LHCN-M2 (cell line): ENCODE measurements at places on chromosomes 2 and 18. TPM values are rescaled to one million over a fixed set of nuclear protein-coding genes. Genes with fewer than 3 reads are reported as not detected.

SH3RF3 gene
- total RNA-seq = 6.6 and 7.4 TPM in 2 replicates

GALR1 gene
- not detected in 2 replicates for total RNA-seq

UGT1A7 gene
- not detected in 2 replicates for total RNA-seq

ASPRV1 gene
- total RNA-seq = 0.34 TPM in 1 of 2 replicates, not detected in the other

DNA sequence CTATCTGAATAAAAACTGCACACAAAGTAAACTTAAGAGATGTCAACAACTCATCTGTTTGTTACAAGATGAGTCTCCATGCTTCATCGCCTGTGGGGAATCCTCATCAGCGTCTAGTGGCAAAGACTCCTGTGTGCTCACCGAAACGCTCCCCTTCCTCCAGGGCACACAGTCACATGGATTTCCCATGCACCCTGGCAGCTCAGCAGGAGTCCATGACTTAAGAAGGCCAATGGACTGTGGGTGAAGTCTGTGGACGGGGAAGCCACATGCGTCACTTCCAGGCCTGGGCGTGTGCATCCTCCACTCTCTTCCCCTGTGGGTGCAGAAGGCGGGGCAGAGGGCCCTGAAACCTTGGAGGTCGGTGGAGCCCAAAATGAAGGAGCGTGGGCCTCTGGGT, 41.1 kb downstream of the ID2 start:
- DNase-seq = no peak

- DNase-seq = no peak
These were observed 22.3 kb downstream of the INO80D start for GRCh38 chr2:206063635-206064034.

DNA sequence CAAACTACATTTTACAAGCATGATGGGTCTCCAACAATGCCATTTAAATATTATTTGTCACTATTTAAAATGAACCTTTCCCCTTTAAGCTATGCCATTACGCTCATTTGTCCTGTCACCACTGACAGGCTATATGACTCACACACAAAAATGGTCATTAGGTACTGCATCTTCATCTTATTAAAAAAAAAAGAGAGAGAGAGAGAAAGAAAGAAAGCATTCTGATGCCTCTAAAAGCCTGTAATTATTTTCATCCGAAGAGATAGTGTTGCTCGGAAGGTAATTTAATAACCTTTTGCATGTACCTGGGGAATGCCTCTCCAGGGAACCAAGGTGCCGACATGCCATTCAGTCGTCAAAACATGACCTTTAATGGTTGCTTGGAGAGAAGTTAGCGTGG, 226.7 kb downstream of the ARHGAP15 start:
- DNase-seq = no peak

DNA sequence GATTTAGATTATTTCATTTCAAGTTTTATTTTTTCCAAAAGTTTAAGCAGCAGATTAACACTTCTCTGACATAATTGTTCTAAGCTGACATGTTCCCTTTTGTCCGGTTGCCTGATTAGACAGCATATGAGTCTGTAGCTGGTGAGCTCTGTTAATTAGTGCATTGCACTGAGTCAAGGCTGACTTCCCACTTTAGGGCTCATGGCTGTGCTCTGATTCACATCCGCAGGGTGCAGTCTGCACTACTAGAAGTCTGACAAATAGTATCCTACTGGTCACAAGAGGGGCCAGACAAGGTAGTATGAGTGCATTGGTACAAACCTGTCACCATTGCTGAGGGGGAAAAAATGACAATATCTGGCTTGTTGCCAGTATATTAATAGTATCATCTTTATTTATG, 443.9 kb upstream of the ZNF804A start:
- DNase-seq = no peak

- DNase-seq = no peak
These were observed 27.0 kb downstream of the PPM1B start for GRCh38 chr2:44195714-44196113.

DNA sequence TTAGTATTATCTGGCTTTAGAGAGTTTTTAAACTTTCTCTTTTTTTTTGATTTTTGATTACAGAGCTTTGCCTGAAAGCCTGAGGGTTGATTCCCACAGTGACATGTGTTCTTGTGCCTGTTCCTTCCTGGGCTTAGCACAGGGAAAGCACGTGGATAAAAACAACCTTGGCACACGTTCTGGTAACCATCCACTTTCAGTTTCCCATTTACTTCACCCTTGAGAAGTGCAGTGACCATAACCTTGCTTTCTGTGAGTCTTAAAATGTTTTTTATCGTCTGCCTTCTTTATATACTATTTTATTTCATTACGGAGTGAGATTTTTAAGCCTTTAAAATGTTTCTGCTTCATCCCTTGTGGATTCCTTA, 11.5 kb downstream of the CD226 start:
- peak; percentile 8 for DNase-seq

- peak; percentile 53 for DNase-seq
These were observed 57.5 kb upstream of the AGPS start for GRCh38 chr2:177334940-177335543.

DNA sequence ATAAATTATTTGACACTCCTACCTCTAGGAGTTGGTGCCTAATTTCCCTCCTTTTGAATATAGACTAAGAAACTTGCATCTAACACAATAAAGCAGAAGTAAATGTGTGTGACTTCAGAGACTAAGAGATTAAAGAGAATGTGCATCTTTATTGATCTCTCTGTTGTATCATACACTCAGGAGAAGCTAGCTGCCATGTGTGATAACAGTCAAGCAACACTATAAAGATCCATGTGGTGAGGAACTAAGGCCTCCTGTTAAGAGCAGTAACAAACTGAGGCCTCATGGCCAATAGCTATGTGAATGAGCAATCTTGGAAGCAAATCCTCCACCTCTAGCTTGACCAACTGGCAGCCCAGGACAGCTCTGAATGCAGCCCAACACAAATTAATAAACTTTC, 3.4 kb downstream of the FANCL start:
- no peak for DNase-seq

DNA sequence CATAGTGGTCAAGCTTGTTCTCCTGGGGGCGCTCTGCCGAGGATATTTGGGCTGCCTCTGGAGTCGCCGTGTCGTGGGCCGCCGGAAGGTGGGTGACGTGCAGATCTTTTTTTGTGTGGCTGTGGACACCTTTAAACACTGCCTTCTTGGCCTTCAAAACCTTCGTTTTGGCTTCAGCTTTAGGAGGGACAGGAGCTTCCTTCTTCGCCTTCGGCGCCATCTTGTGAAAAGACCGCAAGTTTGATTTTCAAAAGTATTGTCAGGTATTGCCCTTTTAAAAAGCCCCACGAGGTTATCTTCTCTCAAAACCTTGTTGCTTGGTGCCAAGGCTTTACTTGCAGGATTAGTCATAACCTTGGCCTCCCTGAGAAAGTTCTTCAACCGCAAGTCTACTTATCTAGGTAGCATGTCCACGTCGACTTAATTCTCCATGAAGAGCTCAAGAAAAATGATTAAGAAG, 20.8 kb downstream of the LAMA3 start:
- no peak for DNase-seq

GRCh38 chr18:395456-396250, 104.8 kb downstream of the COLEC12 start:
- no peak for DNase-seq

- no peak for DNase-seq
These were observed 239.7 kb downstream of the GPD2 start for GRCh38 chr2:156675896-156676295.

- peak; percentile 94 for DNase-seq
These were observed 304.0 kb downstream of the LPIN1 start for GRCh38 chr2:12050396-12050795.
